ENCODE measurements at places on chromosomes 12 and 14.

- peaks cover 5% of the 10 kb centered on the region for H3K4me1 ChIP-seq
- peaks cover 15% of the 10 kb centered on the region for H3K27me3 ChIP-seq
- H3K36me3 ChIP-seq, result no peaks in the 10 kb centered on the region
- DNase-seq, result no peak
These were observed 750 bp upstream of the DBX2 start for GRCh38 chr12:45051572-45052125.

- H3K27me3 ChIP-seq, result no peaks in the 10 kb centered on the region
- H3K4me1 ChIP-seq, result no peaks in the 10 kb centered on the region
- H3K36me3 ChIP-seq, result peaks cover 5% of the 10 kb centered on the region
- no peak overlapping the region for H3K4me3 ChIP-seq
- no peak for DNase-seq
- no peak overlapping the region for H3K27ac ChIP-seq
These were observed 59.5 kb downstream of the ETNK1 start for GRCh38 chr12:22684140-22685118.

DNA sequence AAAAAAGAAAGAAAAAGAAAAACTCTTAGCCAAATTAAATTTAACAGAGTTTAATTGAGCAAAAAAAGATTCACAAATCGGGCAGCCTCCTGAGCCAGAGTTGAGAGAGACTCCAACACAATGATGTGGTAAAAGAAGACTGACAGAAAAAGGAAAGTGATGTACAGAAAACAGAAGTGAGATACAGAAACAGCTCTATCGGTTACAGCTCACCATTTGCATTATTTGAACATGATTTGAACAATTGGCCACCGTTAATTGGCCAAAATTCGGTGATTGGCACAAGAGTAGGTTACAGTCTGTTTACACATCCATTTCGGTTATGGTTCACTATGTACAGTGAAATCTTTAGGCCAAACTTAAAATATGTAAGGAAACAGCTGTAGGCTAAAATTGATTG is 117.7 kb downstream of the SPTSSA start:
- no peak for DNase-seq

DNA sequence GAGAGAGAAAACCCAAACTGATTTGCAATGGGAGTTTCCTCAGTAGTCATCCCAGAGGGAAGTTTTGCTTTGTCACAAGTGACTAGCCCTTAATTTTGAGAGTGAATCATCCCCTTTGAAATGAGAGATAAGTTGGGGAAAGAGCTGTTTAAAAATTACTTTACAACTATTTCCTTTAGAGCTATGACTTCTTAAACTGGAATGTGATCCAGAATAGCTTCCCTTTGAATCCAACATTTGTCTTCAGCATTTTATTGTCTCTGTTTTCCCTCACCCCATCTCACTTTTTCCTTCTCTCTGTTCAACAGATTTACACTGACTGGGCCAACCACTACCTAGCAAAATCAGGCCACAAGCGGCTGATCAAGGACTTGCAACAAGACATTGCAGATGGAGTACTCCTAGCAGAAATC is 109.3 kb downstream of the NAV3 start:
- no peaks in the 10 kb centered on the region for H3K27me3 ChIP-seq
- no peak overlapping the region for H3K4me3 ChIP-seq
- no peaks in the 10 kb centered on the region for H3K4me1 ChIP-seq
- DNase-seq, result no peak
- H3K27ac ChIP-seq, result no peak overlapping the region

- no peak overlapping the region for H3K4me3 ChIP-seq
- H3K4me1 ChIP-seq, result no peaks in the 10 kb centered on the region
- DNase-seq, result no peak
- no peaks in the 10 kb centered on the region for H3K36me3 ChIP-seq
- peaks cover 11% of the 10 kb centered on the region for H3K27me3 ChIP-seq
These were observed 203.0 kb downstream of the SNAPC1 start for GRCh38 chr14:61965030-61965745.

GRCh38 chr12:110606253-110606611 is 7.7 kb upstream of the TCTN1 start:
- H3K4me1 ChIP-seq, result peaks cover 12% of the 10 kb centered on the region
- no peak overlapping the region for H3K27ac ChIP-seq

- no peak overlapping the region for H3K4me3 ChIP-seq
- no peaks in the 10 kb centered on the region for H3K27me3 ChIP-seq
- H3K36me3 ChIP-seq, result no peaks in the 10 kb centered on the region
- H3K27ac ChIP-seq, result no peak overlapping the region
- no peaks in the 10 kb centered on the region for H3K4me1 ChIP-seq
These were observed 88.5 kb downstream of the PPM1H start for GRCh38 chr12:62846491-62846890.

DNA sequence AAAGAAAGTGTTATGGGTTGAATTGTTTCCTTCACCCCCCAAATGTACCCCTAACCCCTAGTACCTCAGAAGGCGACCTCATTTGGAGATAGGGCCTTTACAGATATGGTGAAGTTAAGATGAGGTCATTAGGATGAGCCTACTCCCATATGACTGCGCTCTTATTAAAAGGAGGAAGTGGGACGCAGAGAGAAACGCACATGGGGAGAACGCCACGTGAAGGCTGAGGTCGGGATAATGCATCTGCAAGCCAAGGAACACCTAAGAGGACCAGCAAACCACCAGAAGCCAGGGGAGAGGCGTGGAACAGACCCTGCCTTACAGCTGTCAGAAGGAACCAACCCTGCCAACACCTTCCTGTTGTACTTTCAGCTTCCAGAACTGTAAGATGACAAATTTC is 1.7 kb upstream of the NRIP2 start:
- peaks cover 33% of the 10 kb centered on the region for H3K36me3 ChIP-seq
- H3K4me1 ChIP-seq, result no peaks in the 10 kb centered on the region
- no peak for DNase-seq
- H3K27me3 ChIP-seq, result no peaks in the 10 kb centered on the region
- H3K27ac ChIP-seq, result no peak overlapping the region
- no peak overlapping the region for H3K4me3 ChIP-seq
